Muscle of leg (tissue), 16 donors: ENCODE measurements at places on chromosomes 12 and 14. TPM values are rescaled to one million over a fixed set of nuclear protein-coding genes. Genes with fewer than 3 reads are reported as not detected.

DNA sequence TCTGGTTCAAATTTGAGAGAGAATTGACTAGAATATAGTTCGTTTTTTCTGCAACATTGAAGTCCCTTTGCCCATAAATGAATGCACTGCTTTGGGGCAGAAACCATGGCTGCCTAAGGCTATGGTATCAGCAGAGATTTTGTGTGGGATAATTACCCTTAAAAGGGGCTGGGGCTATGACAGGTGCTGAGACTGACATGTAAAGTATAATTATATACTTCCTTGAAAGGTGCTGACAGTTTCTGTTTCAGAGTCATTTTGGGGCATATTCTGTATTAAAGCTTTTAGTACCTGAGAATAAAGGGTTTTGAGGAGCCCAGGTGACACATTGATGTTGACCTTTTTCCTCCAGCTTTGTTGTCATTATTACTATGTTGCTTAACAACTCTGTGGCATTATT is 150.3 kb upstream of the PTPRQ start:
- DNase-seq, result no peak

GRCh38 chr14:61468063-61468825 is 146.9 kb downstream of the PRKCH start:
- no peak for DNase-seq

The INSM2 gene
- not detected for total RNA-seq

GRCh38 chr12:56687223-56688128 is 608 bp downstream of the PTGES3 start:
- DNase-seq, result peak; percentile 69

DNA sequence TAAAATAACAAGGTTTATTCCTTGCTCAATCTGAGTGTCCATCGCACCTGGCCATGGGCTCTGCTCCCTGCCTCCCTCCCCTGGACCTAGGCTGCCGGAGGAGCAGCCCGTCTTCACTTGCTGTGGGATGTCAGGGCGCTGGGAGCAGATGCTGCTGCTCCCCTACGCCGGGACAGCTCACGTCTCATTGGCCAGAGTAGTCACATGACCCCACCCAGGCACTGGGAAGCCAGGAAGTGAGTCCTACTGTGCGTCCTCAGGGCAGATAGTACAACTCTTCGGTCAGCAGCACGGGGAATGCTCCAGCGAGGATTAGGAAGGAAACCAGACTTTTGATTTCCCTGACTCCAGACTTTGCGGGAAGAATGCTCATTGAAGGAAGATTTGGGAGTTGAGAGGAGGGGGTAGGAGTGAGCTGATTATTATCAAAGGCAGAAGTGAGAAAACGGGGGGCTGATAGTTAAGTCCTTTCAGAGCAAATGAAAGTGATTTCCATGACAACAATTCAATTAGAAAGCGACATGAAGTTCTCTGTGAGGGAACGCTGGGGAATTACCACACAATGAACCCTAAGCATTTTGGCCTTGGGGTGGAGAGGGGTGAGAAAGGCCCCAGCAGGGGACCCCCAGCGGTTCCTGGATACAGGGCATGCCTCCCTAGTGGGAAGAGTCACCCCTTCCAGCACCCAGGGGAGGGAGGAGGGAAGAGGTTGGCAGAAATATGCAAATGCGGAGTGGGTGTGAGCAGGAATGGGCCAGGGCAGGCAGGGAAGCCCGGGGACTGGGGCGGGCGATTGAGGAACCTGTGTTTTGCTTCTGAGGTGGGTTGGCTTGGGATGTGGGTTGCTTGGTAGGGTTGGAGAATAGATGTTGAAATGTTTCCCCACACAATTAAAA is 215.5 kb downstream of the AACS start:
- no peak for DNase-seq

DNA sequence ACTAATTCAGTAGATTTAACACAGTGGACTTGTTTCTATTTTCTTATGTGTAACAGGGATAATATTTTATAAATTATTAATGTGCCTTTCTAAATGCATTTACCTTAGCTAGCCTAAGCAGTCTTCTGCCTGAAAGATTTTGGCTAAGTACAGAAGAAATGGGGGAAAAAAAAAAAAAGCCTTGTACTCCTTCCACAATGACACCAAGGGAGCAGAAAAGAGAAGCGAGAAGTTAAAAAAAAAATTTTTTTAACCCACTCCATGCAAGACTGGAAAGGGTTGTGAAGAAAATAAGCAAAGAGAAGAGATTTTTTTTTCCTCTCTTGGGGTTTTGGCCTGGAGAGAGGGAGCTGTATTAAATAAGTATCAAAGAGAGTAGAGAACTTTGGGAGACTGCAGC is 28.7 kb downstream of the NELL2 start:
- DNase-seq, result no peak

GRCh38 chr12:109655578-109655977 is 58.0 kb upstream of the FAM222A start:
- DNase-seq, result no peak

GRCh38 chr14:60178164-60178563 is 13.0 kb upstream of the DHRS7 start:
- DNase-seq, result no peak

DNA sequence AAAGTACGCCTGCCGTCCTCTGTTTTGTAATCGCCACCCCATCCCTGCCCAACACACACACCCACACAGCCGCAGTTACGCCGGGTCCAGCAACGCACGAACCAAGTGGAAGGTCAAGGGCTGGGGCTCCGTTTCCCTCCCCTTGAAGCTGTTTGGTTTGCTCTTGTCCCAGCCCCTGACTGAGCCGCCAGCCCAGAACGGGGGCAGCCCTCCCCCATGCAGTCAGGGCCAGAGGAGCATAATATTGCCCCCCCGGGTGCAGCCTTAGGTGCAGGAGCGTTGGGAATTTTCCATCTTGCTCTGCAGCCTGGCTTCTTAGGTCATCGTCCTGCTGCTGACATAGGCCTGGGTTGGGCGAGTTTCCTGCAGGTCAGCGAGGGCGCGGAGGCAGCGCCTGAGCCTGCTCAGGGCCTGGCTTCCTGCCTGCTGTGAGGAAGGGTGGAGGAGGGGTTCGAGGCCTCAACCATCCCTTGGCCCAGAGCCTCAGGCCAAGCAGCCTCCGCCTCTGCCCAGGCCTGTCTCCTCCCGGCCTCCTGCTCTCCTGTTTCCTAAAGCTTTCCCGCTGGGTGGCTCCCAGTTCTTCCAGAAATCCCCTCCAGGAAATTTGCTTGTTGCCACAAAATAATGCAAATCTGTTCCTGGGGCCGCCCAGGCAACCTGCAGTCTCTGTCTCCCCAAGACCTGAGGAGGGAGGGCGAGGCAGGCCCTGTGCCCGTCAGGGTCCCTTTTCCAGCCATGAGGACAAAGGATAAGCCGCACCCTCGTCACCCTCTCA is 44.5 kb downstream of the PSMA6 start:
- DNase-seq, result peak; percentile 88

The KRT78 gene
- total RNA-seq, result not detected

GRCh38 chr14:91371011-91371989 is 46.3 kb downstream of the CCDC88C start:
- no peak for DNase-seq

DNA sequence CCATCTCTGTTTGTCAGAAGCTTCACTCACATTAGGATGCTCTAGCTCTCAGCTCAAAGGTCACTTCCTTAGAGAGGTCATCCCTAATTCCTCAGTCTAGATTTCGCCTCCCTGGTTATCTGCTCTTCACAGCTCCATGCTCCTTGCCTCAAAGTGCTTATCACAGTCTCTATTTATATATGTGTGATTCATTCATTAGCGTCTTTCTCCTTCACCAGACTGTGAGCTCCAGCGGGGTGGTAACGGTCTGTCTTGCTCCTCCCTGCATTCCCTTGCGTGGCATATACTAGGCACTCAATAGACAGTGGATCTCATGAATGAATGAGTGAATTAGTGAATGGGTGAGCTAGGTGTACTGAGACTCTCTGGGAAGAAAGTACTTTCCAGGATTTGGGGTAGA is 6.9 kb downstream of the SYNDIG1L start:
- no peak for DNase-seq

The SLC10A1 gene
- total RNA-seq, result not detected

GRCh38 chr14:94775871-94776210 is 5.9 kb upstream of the GSC start:
- no peak for DNase-seq

DNA sequence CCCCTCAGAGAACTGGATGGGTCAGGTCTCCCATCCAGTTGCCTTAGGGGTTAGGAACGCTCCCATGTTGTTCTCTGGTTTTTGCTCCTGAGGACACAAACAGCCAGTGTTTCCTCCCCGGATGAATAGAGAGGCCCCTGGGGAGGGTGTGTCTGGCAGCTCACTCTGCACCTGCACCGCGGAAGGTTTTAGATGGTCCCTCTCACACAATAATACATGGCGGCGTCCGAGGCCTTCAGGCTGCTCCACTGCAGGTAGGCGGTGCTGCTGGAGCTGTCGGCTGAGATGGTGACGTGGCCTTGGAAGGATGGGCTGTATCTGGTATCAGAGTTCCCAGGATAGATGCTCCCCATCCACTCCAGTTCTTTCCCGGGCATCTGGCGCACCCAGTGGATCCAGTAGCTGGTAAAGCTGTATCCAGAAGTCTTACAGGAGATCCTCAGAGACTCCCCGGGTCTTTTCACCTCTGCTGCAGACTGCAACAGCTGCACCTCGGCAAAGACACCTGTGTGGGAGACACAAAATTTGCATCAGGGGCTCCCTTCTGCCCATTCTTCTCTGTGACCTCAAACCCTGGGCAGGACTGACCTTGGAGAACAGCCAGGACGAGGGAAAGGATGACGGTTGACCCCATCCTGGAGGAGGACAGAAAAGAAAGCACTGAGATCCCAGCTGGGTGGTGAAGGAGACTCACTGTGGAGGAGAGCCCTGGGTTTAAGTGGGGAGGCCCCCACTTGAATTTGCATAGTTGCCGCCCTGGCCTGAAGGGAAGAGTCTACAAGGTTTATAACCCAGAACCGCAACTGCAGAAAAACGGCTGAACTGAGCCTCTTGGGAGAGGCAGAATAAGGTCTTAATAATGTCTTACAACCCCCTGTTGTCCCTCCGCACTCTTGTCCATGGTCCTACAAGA is 1324.8 kb downstream of the TMEM121 start:
- no peak for DNase-seq

DNA sequence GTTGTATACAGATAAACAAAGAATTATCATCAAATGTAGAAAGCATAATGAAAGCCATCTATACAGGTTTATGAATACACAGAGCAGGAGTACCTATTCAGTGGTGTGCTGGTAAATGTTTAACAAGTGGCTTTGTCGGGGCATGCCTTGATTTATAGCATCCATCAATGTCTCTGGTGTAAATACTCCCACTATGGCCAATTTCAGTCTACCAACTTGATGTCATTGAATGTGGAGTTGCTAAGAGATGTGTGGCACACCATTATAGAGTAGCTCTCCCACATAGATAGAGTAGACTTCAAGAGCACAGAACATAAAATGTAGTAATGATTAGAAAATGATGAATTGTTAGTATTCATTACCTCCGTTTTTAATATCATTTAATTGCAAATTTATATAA is 9.3 kb downstream of the GRIP1 start:
- no peak for DNase-seq

The OR10A7 gene
- total RNA-seq, result not detected

The TAS2R42 gene
- total RNA-seq, result not detected

DNA sequence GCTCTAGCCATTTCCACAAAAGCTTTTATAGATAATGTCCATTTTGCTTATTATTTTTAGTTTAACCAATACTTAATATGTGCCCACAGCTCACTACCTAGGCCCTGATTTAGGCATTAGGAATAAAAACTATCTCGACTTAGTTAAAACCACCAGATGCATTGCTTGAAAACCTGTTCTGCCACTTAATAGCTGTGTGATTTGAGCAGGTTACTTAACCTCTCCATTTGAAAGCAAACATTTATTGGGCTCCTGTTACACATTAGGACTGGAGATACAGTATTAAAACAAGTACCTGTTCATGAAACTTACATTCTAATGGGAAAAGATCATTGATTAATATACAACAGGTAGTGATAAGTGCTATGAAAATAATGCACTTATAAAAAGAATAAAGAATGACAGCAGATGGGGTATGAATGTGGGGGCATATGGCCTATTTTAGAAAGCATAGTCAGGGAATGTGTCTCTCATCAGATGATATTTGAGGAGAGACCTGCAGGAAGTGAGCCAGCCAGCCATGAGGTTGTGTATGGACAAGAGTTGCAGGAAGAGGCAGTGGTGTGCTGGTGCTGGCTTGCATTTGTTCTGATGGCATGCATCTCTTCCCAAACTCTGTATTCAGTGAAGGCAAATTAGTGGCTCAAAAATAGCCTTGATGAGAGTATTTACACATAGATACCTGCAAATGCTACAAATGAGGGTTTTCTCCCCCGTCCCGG is 34.3 kb downstream of the NOPCHAP1 start:
- no peak for DNase-seq

DNA sequence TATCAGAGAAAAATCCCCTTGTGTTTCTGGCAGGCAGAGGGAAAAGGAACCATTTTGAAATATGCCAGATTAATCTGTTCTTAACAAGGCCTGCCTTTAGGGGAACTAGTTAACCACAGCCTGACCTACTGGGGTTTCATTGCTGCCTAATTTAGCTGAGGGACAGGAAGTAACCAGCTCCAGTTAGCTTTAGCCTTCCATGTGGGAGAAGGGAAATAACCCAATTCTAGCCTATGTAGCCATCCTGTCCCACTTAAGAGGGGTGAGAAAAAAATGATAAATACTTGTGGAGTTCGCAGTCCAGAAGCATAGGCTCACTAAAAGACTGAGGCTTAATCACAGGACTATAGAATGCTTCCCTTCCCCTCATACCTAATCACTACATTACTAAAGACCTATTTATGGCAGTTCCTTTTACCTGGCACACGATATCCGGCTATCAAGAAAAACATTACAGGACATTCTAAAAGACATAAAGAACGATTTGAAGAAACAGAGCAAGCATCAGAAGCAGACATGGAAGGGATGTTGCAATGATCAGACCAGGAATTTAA is 22.8 kb downstream of the COX8C start:
- DNase-seq, result peak; percentile 27

GRCh38 chr14:63909984-63910383 is 57.2 kb downstream of the SYNE2 start:
- DNase-seq, result no peak

DNA sequence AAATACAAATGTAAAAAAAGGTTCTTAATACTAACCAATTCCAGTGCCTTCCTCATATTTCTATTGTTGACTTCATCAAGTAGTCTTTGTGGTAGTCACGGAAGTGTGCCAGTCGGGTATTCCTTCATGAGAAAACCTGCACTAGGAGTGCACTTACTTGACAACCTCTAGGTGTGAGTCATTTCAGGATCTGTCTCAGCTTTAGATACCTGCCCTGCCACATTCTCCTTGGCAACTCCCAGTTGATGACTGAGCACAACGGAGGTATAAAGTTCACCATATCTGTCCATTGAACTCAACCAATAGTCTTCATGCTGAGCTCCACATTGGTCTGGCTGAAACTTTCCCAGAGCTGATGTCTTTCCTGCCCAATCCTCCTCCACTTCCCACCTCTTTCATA is 215.7 kb downstream of the SYT10 start:
- no peak for DNase-seq
